DMS79 treated with DMSO at 0.1 percent for 48 hours (cell line): ENCODE measurements at places on chromosomes 5 and 9.
A peak's percentile ranks its signal among the peaks of the same experiment; 100 is the strongest.

DNA sequence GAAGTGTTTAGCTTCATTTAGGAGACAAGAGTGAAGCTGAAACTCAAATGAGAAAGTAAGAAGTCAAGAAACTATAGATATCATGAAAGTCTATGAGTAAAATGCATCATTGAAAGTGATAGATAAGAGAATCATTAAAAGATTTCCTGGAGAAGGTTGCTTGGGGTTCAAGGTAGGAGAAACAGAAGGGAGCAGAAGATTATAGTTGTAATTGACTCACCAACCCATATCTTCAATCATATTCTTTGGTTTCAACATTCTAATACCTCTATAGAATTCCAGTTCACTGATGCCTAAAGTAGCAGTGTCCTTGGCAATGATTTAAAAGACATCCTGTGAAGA is 365.7 kb upstream of the RIOK2 start:
- no peak for DNase-seq

GRCh38 chr9:134366223-134367031 is 40.2 kb downstream of the RXRA start:
- peak; percentile 95 for DNase-seq

GRCh38 chr5:136522217-136522956 is 157.0 kb upstream of the TRPC7 start:
- no peak for DNase-seq

- DNase-seq: peak; percentile 39
Measured at GRCh38 chr5:54646356-54647101, 129.0 kb downstream of the SNX18 start.

- DNase-seq: no peak
Measured at GRCh38 chr9:110214586-110215355, 6.8 kb upstream of the C9orf152 start.

- no peak for DNase-seq
Measured at GRCh38 chr9:132730054-132731033, 60.1 kb downstream of the GTF3C4 start.

GRCh38 chr5:78504704-78505677 is 143.6 kb downstream of the LHFPL2 start:
- peak; percentile 59 for DNase-seq

DNA sequence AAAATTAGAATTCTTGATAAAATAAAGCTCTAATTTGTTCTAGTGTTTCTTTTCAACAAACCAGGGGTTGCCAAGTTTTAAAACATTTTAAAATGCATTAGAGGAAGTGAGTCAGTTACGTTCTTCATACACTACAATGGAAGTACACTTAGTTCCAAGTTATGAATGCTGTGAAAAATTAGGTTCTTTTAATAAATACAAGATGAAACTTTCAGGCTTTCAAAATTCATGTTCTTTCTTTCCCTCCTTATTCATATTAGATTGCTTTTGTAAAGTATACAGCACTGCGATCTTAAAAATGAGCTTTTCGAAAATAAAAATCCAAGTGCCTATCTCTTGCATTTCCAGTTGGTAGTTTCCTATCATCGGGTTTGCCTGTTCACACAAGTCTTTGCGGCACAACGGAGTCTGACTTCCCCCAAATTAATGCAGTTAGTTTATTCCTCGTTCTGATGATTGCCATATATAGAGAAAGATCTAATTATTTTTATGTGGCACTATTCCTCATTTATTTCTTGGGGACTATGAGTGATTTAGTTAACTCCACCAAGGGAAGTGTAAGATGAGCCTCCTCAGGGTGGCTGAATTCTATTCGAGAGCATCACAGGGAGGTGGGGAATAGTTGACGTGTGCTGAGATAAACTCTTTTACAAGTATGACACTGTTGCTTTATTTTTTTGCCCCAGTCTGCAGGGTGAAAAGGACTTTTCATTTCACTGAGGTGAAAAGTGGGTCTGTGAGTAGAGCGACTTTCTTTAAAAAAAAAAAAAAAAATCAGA is 238.2 kb downstream of the CD180 start:
- DNase-seq: no peak

DNA sequence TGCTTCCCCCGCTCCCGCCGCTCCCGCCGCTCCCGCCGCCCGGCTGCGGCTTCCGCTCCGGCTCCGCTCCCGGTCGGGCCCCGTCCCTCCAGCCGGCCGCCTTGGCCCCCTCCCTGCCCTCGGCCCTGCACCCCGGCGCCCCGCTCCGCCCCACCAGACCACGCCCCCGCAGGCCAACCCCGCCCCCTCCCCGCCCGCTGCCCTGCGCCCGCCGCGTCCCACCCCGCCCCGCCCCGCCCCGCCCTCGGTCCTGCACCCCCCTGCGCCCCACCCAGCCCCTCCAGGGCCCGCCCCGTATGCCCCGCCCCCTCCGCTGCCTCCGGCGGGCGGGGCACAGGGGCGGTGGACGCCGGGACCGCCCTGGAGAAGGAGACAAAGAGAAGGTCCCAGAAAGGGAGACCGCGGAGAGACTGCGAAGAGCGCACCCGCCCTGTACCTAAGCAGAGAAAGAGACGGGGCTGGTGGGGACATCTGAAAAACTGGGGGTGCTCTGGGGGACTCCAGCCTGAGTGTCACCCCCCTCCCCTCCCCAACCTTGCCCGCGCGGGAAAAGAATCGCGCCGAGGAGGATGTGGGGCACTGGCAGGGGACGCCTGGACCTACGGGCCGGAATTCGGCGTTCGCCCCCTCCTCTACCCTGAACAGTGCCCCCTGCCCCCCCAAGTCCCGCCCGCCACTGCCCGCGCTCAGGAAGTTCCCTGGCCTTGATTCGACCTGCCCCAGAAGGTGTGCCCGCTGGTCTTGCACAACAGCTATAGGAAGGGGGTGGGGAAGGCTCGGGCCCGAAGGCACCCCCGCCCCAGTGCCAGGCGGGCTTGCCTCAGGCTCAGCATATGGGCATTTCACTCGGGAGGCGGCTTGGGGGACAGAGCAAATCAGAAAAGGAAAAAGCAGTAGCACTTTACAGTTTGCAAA is 42.8 kb upstream of the STXBP1 start:
- peak; percentile 82 for DNase-seq

DNA sequence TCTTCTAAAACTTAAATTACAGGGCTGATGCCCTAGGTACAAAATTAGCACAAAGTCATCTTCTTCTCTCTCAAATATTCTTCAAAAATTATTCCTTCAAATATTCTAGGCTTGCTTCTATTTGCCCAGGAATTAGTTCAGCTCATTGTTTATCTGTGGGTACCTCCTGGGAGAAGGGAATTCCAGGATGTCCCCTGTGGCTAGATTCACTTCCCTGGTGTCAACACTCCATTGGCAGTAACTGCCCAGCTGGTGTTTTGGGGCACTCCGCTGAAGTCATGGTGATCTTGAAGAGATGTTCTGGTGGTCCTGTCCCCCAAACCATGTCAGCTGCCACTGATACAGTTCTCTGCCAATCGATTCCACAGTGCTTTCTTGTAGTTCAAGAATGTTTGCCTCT is 26.2 kb upstream of the TGFBR1 start:
- no peak for DNase-seq

- no peak for DNase-seq
Measured at GRCh38 chr5:56358703-56359681, 125.9 kb upstream of the ANKRD55 start.

DNA sequence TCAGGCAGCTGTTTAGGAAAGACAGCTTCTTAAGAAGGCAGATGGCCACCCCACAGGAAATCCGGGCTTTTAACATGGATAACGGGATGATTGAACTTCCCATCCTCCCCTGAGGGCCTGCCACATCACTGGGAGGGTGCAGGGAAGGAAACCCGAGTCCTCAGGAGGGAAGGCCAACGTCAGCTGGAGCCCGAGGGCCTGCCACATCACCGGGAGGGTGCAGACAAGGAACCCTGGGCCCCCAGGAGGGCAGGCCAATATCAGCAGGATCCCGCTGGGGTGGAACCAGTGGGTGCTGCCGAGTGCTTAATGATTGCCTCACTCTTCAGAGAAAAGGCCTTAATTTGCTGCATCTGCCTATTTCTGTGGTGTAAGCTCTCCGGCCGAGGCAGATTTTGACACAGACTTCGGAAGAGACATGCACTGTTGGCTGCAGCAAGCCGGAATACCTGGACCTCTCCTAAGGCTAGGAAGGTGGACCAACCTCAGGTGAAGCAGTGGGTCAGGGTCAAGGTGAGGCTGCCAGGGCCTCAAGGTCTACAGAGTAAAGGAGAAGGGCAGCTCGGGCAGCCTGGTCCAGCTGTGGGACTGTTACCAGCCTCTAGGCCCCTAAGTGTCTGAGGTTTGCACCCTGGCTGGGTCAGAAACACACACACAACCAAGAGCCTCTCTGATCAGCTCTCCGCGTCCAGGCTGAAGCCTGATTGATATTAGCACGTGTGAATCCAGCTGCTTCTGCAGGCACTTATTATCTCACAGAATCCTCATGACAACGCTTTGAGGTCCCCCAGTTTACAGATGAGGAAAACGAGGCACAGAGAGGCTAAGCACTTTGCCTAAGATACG is 14.8 kb upstream of the COL5A1 start:
- no peak for DNase-seq

- no peak for DNase-seq
Measured at GRCh38 chr5:82858151-82859025, 218.8 kb downstream of the TMEM167A start.

DNA sequence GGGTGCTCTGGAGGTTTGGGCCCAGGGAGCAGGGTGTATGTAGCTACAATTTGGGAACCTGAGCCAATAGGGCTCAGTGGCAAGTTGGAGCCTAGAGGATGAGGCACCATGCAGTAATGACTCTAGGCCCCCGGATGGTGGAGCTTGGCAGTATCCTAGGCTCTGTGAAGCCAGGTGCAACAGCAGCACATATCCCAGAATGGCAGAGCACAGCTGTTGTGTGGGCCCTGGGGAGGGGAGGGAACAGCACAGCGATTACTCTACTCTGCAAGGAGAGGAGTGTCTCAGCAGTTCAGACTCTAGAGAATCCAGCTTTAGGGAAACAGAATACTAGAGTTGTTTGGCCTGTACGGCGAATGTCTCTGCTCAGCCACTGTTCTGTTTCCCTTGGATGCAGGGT is 56.1 kb downstream of the LRRTM2 start:
- DNase-seq: no peak

DNA sequence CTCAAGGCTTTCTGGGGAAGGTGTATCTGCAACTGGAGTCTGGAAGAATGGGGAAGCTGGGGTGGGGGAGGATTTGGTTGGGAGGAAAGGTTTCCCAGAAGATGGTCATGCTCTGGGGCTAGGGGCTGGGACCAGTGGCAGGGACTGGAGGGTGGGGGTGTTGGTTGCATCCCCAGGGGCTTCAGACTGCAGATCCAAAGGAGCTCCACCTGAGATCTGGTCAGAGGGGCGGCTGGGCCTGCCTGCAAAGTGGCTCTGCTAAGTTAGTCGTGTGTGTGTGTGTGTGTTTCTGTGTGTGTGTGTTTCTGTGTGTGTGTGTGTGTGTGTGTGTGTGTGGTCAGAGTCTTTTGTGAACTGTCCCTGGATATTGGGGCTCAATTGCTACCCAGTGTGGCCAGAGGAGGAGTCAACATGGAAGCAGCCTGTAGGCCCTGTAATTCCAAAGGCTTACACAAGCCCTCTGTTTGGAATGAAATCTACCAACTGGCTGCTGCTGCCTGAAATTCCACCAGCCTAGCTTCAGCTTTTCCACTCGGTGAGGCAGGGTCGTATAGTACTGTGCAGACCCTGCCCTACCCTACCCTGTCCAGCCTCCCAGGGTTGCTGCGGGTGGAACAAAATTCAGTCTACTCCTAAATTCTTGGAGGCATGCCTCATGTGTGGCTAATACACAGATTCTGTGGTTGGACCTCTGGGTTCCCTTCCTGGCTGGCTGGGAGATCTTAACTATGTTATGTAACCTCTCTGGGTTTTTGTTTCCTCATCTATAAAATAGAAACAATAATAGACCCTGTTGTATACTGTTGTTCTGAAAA is 12.5 kb upstream of the SYNPO start:
- no peak for DNase-seq

DNA sequence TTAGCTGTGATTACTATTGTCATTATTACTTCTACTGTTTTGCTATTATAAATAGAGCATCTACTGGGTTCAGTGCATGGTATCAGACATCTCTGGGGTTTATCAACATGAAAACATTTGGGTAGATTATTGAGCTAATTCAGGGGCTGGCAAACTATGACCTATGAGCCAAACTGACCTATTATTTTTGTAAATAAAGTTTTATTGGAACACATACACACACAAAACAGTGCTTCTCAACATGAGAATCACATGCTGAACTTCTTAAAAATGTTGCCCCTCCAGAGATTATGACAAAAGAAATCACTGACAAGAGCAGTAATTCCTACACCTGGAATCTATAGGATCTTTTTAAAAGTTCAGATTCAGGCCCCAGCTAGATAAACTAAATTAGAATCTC is 30.4 kb downstream of the SLC31A2 start:
- no peak for DNase-seq

- no peak for DNase-seq
Measured at GRCh38 chr9:34451135-34451534, 7.2 kb downstream of the FAM219A start.

- DNase-seq: no peak
Measured at GRCh38 chr5:10705747-10706146, 55.3 kb downstream of the DAP start.

GRCh38 chr9:100394816-100395215 is 32.1 kb upstream of the MSANTD3 start:
- DNase-seq: no peak

GRCh38 chr9:127087836-127088235 is 34.6 kb downstream of the ANGPTL2 start:
- no peak for DNase-seq

GRCh38 chr5:37838152-37838932 is 1.5 kb downstream of the GDNF start:
- peak; percentile 25 for DNase-seq

GRCh38 chr9:89482901-89483361 is 15.0 kb downstream of the SEMA4D start:
- no peak for DNase-seq

GRCh38 chr9:2281803-2282185 is 266.6 kb downstream of the SMARCA2 start:
- DNase-seq: no peak

DNA sequence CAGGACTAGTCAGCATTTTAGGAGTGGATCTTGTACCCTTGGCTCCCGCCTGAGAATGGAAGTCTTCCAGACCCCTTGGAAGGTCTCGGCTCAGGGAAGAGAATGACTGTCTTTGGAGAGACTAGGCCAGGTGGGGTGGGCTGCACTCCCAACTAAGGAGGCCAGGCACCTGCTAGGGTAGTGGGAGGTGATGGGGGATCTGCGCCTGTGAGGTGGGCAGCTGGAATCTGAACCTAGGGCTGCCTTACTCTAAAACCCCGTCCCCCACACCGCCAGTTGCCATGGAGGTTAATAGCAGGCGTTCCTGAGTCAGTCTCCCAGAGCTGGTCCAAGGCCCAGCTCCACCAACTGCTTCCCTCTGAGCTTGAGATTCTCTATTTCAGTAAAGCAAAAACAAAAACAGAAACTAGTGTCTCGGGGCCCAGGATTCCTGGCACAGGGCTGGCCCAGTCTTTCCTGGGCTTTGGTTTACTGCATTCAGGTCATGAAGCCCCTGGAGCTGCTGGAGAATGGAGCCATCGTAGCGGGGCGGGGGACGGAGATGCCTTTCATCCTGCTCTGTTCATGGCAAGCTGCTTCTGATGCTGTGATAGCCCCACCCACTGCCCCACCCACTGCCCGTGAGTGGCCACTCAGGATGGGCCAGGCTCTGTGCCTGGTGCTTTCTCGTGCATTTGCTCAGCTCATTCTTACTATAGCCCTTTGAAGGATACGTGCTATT is 57.5 kb downstream of the DAB2IP start:
- DNase-seq: no peak
